Esophagus squamous epithelium (tissue), 5 donors: ENCODE measurements at places on chromosomes 5 and 9. TPM values are rescaled to one million over a fixed set of nuclear protein-coding genes. Genes with fewer than 3 reads are reported as not detected.

Gene LHFPL2
- 3.9 TPM for total RNA-seq

Gene OTP
- total RNA-seq, result not detected

- no peaks in the 10 kb centered on the region for H3K4me1 ChIP-seq
- H3K27ac ChIP-seq, result no peak overlapping the region
These were observed 136.6 kb upstream of the EPB41L4A start for GRCh38 chr5:112555691-112556090.

GRCh38 chr9:108445431-108446071 lies 410.2 kb downstream of the ACTL7B start:
- H3K36me3 ChIP-seq, result no peaks in the 10 kb centered on the region
- H3K4me3 ChIP-seq, result no peak overlapping the region
- H3K4me1 ChIP-seq, result no peaks in the 10 kb centered on the region

GRCh38 chr5:112933105-112933504 lies 11.1 kb upstream of the REEP5 start:
- H3K4me3 ChIP-seq, result no peak overlapping the region
- no peaks in the 10 kb centered on the region for H3K4me1 ChIP-seq
- DNase-seq, result no peak
- H3K27ac ChIP-seq, result no peak overlapping the region

Gene PLCXD3
- 0.94 TPM for total RNA-seq

- peak overlapping the region; percentile 81 for H3K27ac ChIP-seq
- H3K4me3 ChIP-seq, result peak overlapping the region; percentile 17
- H3K4me1 ChIP-seq, result peaks cover 10% of the 10 kb centered on the region
- no peak for DNase-seq
These were observed 48.1 kb downstream of the EBF1 start for GRCh38 chr5:159051421-159052282.

DNA sequence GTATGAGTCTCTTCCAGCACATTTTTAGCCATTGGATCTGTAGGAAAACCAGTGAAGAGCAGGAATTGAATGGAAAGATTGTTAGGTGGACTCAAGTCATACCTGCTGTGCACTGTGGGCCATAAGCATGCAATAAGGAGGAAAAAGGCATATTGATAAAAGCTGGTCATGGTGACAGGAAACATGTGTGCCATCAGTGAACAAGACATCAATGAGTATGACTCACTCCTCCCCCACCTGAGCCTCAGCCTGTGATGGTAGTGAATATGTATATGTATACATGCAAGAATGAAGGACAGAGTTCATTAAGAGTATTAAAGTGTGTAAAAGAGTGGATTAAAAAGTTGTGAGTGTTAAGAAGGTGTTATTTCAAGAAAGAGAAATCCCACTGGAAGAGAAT lies 164.5 kb downstream of the TMEM38B start:
- H3K36me3 ChIP-seq, result no peaks in the 10 kb centered on the region
- H3K27me3 ChIP-seq, result no peaks in the 10 kb centered on the region
- H3K4me3 ChIP-seq, result no peak overlapping the region
- H3K4me1 ChIP-seq, result no peaks in the 10 kb centered on the region

- no peak overlapping the region for H3K27ac ChIP-seq
- no peak for DNase-seq
- no peaks in the 10 kb centered on the region for H3K27me3 ChIP-seq
- no peak overlapping the region for H3K4me3 ChIP-seq
- H3K36me3 ChIP-seq, result no peaks in the 10 kb centered on the region
These were observed 28.0 kb downstream of the TEX10 start for GRCh38 chr9:100324594-100325200.

Gene KCNV2
- total RNA-seq, result not detected

DNA sequence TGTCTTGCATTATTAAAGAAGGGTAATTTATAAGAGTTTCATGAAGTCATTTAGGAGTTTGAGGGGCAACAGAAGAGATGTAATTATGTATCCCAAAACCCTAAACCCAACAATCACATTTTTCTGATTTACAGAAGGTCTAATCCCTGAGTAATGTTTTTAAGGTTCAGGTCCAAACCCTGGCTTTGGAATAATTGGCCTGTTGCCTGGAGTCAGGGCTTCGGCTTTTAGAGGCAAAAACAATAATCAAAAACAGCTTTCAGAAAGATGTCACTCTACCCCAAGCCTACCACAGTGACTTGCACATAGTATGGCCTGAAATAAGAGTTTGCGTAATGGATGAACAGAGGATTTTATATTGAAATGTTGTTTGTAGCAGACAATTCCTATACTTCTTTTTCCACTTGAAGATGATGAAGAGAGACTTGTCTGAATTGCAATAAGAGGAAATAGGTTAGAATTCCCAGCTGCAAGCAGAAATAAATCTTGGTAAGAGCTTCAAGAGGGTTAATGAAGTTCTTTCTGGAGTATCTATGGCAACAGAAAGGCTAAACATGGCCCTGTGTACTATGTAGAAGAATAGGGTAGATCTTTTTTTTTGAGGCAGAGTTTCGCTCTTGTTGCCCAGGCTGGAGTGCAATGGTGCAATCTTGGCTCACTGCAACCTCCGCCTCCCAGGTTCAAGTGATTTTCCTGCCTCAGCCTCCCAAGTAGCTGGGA lies 152.0 kb downstream of the GPBP1 start:
- H3K36me3 ChIP-seq, result no peaks in the 10 kb centered on the region
- H3K4me1 ChIP-seq, result no peaks in the 10 kb centered on the region
- no peak for DNase-seq

GRCh38 chr5:87278590-87279100 lies 11.0 kb downstream of the RASA1 start:
- no peak overlapping the region for H3K27ac ChIP-seq
- DNase-seq, result no peak
- H3K4me1 ChIP-seq, result no peaks in the 10 kb centered on the region

- no peak overlapping the region for H3K4me3 ChIP-seq
- no peaks in the 10 kb centered on the region for H3K27me3 ChIP-seq
- no peaks in the 10 kb centered on the region for H3K36me3 ChIP-seq
- H3K27ac ChIP-seq, result no peak overlapping the region
These were observed 73.2 kb downstream of the MAT2B start for GRCh38 chr5:163578652-163579051.

Gene BRD9
- total RNA-seq, result 35.7 TPM

GRCh38 chr9:4530375-4530774 lies 40.1 kb downstream of the SLC1A1 start:
- H3K27ac ChIP-seq, result no peak overlapping the region
- H3K36me3 ChIP-seq, result no peaks in the 10 kb centered on the region
- H3K27me3 ChIP-seq, result no peaks in the 10 kb centered on the region
- no peak for DNase-seq

GRCh38 chr5:147887026-147887627 lies 8.6 kb downstream of the SCGB3A2 start:
- no peaks in the 10 kb centered on the region for H3K36me3 ChIP-seq
- no peak overlapping the region for H3K27ac ChIP-seq
- no peaks in the 10 kb centered on the region for H3K27me3 ChIP-seq
- no peak overlapping the region for H3K4me3 ChIP-seq

Gene AGXT2
- total RNA-seq, result not detected

Gene PGGT1B
- total RNA-seq, result 15.7 TPM

- no peaks in the 10 kb centered on the region for H3K4me1 ChIP-seq
- H3K36me3 ChIP-seq, result peaks cover 34% of the 10 kb centered on the region
- no peaks in the 10 kb centered on the region for H3K27me3 ChIP-seq
- no peak overlapping the region for H3K27ac ChIP-seq
- no peak for DNase-seq
These were observed 98.9 kb downstream of the MAN2A1 start for GRCh38 chr5:109788596-109788995.
